ENCODE measurements at places on chromosomes 2 and 18.
A peak's percentile ranks its signal among the peaks of the same experiment; 100 is the strongest.

- no peak for DNase-seq
These were observed 93.7 kb downstream of the TPGS2 start for GRCh38 chr18:36735130-36735529.

- DNase-seq, result no peak
These were observed 99.4 kb upstream of the GALNT5 start for GRCh38 chr2:157158111-157158510.

- no peak for DNase-seq
These were observed 209.0 kb downstream of the PRKCE start for GRCh38 chr2:45860136-45861121.

DNA sequence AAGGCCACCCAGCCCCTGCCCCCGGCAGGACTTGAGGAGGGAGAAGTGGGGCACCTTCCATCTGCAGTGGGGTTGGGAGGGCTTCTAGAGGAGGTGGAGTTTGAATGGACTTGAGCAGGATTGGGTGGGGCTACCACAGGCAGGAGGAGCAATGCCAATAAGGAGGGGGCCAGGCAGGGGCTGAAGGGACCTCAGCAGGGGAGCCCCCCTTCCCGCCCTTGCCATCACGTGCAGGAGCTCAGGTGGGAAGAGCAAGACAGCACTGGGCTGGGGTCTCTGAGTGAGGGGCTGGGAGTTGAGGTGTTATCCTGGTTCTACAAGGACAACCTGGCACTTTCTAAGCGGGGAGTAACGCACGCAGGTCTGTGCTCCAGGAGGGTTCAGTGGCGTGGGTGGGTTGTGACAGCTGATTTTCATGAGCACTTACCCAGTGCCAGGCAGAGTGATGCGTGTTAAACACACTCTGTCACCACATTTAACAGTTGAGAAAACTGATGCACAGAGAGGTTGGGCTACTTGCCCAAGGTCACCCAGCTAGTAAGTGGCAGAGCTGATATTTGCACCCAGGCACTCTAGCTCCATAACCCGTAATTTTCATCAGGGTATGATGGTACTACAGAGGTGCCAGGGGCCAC, 4.8 kb downstream of the CHRND start:
- no peak for DNase-seq

DNA sequence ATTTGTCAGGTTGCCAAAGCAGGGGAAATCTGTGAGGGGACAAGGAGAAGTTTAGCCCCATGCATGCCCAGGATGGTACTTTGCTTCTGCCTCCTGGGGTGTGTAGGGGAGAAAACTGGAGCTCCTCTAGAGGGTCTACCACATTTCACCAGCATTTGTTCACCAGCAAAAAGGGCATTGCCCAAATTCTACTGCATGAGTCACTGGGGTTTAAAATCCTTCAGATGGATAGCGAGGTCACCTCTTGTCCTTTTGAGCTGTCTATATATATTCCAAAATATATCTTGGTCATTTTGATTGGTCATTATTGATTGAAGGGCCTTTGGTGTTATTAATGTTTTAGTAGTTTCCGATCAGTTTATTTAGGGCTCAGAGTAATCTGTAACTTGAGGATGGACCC, 18.7 kb downstream of the FHOD3 start:
- DNase-seq, result no peak

DNA sequence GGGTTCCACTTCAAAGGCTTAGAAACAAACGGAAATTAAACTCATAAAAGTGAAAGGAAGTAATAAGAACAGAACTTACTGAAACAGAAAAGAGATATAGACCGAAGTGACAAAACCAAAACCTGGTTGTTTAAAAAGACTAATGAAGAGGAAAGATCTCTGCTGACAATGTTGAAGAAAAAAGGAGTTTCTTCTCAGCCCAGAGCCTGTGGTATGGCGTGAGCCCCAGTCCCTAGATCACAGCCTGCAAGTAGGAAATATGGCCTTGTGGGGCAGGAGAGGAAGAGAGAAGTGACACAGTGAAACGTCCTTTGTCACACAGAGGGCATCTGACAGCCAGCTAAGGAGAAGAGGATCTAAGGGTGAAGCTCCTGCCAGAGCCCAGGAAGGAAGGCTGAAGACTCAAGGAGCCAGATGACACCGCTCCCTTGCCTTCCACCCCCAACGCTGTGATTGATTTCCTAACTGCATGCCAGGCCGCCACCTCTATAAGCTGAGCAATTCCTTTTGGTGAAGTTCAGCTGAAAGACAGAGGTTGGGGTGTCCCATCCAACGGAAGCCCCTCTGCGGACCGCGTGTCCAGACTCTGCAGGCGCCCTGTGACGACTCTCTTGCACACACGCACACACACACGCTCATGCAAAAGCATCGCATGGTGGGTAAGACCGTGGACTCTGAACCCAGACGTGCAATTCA, 141.1 kb downstream of the HDAC4 start:
- DNase-seq, result no peak

DNA sequence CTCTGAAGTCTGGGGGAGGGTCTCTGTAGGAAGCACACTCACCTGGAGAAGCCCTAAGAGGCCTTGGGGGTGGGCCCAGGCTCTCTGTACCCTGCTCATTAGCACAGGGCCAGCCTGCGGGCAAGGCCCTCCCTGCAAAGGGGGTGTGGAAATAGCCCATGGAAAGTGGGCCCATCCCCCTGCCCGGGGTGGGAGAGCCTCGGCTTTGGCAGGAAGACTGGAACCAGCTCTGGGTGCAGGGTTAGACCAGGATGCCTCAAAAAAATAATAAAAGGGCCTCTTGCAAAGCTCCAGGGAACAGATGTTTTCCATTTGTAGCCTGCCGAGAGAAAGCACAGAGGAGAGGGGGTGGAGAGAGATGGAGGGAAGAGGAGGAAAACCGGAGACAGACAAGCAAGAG, 98.7 kb downstream of the STPG4 start:
- no peak for DNase-seq

GRCh38 chr2:35714883-35715282, 640.7 kb upstream of the CRIM1 start:
- DNase-seq, result no peak

GRCh38 chr18:62632788-62633455, 82.4 kb upstream of the PHLPP1 start:
- no peak for DNase-seq

- no peak for DNase-seq
These were observed 77.0 kb downstream of the VSNL1 start for GRCh38 chr2:17617516-17617915.

DNA sequence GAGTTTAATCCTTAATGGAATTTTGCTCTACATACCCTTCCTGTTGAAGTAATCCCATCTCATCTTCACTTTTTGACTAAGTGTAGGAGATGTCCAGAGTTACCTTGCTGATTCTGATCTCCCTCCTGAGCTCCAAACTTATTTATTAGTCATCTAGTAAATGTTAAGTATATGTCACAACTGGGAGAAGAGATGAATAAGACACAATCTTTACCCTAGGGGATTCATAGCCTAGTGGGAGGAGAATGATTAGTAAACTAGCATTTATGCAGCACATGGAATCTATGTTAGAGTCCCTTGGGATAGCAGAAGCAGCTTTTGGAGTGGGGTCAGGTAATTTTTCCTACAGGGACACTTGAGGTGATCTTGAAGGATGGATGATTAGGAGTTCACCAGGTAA, 20.7 kb downstream of the ACVR2A start:
- DNase-seq, result no peak

- DNase-seq, result no peak
These were observed 148.8 kb upstream of the SALL3 start for GRCh38 chr18:78830826-78831225.

- no peak for DNase-seq
These were observed 77.8 kb downstream of the SCN9A start for GRCh38 chr2:166297951-166298350.

GRCh38 chr2:202382684-202383083, 6.6 kb downstream of the BMPR2 start:
- no peak for DNase-seq

DNA sequence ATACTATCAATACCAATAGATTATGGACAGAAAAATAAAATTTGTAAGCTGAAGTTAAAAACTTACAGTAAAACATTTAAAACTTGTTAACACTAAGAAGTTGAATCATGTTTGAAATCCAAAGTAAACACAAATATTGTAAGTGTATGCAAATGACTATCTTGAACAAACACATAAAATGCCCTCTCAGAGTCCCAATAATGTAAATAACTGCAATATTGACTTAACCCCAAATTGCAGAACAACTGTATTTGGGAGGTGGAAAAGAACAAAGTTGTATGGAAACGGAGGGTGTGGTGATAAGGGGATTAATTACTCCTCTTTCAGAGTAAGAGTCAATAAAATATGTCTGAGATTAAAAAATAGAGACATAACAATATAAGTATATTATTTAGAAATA, 140.0 kb upstream of the NOL4 start:
- no peak for DNase-seq

DNA sequence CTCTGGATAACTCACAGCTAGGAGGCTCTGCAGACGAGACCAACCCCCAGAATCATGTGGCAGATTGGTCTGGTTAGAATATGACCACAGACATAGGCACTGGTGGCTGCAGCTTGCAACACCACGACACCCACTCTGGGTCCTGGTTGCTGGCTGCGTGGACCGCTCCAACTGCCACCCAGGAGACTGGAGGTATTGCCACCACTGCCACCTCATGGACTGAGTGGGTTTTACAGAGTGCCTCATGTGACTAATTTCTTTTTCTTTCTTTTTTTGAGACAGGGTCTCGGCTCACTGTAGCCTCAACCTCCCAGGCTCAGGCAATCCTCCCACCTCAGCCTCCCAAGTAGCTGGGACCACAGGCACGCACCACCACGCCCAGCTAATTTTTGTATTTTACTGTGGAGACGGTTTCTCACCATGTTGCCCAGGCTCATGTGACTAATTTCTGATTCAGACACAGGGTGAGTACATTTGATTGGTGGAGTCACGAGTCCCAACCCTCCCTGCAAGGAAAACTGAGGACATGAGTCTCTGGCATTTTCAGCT, 29.9 kb upstream of the NT5DC4 start:
- DNase-seq, result peak; percentile 29

GRCh38 chr2:178230396-178230795, 36.1 kb downstream of the OSBPL6 start:
- no peak for DNase-seq

DNA sequence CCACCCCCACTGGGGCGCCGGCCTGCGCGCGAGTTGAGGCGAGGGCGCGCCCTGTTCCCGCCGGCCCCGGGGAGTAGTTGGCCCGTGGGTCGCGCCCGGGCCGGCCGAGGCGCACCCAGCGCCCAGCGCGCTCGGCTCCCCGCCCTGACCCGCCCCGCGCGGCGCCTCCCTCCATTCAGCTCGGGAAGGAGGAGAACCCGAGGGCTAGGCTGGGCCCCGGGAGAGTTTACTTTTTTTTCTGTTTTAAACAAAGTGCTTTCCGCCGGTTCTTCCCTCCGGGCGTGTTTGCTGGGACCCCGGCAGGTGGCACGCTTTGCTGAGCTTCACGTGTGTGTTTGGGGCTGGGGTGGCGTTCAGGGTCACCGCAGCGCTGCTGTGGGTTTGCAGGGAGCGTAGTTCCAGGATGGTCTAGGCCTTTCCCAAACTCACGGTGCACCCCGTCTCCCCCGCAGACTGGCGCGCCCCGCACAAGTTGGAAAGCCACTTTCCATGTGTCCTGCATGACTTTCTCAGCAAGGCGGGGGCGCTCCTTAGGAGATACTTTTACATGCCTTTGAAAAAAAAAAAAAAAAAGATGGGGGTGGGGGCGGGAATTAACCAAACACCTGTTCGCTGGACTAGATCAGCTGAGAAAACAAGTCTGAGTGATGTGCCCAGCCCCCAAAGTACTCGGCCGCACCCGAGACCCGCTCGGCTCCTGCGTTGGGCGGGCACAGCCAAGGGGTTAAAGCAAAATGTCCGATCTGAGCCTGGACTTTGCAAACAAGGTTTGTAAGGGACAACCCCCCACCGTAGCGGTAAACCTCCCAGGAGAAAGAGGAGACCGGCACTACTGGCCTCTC, 825 bp downstream of the ITGA6 start:
- DNase-seq, result peak; percentile 35

DNA sequence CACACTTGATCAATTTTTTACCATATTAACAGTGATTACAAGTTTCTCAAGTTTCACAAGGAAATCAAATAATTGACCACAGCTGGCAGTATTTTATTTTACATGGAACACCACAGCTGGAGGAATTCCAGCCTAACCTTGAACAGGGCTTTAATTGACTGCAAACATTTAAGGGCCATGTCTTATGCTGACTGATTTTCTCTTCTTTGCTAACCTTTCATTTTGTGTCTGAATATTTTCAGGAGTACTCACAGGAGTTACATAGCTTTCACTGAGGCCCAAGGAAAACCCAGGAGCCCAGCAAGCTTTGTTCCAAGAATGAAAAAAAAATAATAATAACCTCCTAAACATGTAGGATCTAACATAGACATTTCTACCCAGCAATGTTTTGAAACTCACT, 49.6 kb downstream of the FRZB start:
- no peak for DNase-seq

All from NCI-H1436 (cell line).